Mammary microvascular endothelial cell (primary cell): ENCODE measurements at places on chromosomes 7 and 10. TPM values are rescaled to one million over a fixed set of nuclear protein-coding genes. Genes with fewer than 3 reads are reported as not detected.

The SRRM3 gene
- 0.10 and 0.93 TPM in 2 replicates for total RNA-seq

The NPC1L1 gene
- not detected in 2 replicates for total RNA-seq

The TFR2 gene
- total RNA-seq: under 0.01 and 0.44 TPM in 2 replicates

The ZNF3 gene
- total RNA-seq: 19.1 and 21.1 TPM in 2 replicates

The ERVW-1 gene
- not detected in 2 replicates for total RNA-seq
